Bronchial epithelial cell (primary cell): ENCODE measurements at places on chromosomes 2 and 18.

DNA sequence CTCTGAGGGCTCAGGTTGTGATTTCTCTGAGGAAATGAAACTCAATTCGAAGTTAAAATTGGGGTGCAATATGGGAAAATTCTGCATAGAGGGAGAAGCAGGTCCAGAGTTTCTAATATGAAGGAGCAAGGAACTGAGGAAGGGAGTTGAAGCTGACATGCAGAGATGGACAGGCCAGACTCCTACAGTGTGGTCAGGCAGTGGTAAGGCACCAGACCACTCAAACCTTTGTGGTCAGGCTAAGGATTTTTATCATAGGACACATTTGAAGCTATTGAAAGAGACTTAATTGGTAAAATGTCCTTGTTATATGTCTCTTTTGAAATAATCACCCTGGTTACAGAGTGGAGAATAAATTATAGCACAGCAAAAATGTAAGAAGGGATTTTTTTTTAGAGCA, 1074.8 kb upstream of the CDH2 start:
- no peak for DNase-seq

DNA sequence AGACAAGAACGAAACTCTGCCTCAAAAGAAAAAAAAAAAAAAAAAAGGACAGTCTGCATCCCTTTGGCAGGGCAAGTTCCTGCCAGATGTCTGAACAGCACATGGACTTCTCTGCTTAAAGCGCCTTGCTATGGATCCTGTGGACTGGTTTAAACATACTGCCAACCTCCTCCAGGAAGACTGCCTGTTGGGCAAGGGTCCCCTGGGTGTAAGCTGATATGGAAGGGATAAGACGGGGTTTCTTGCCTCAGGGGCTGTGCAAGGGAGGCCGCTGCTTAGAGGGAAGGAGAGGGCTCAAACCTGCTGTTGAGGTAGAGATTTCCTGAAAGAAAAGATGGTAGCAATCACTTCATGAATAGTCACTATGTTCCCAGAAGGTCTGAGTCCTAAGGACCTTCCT, 22.2 kb downstream of the SKA1 start:
- DNase-seq, result no peak

- no peak for DNase-seq
Observed at GRCh38 chr2:30148850-30149249, 2.0 kb downstream of the YPEL5 start.

DNA sequence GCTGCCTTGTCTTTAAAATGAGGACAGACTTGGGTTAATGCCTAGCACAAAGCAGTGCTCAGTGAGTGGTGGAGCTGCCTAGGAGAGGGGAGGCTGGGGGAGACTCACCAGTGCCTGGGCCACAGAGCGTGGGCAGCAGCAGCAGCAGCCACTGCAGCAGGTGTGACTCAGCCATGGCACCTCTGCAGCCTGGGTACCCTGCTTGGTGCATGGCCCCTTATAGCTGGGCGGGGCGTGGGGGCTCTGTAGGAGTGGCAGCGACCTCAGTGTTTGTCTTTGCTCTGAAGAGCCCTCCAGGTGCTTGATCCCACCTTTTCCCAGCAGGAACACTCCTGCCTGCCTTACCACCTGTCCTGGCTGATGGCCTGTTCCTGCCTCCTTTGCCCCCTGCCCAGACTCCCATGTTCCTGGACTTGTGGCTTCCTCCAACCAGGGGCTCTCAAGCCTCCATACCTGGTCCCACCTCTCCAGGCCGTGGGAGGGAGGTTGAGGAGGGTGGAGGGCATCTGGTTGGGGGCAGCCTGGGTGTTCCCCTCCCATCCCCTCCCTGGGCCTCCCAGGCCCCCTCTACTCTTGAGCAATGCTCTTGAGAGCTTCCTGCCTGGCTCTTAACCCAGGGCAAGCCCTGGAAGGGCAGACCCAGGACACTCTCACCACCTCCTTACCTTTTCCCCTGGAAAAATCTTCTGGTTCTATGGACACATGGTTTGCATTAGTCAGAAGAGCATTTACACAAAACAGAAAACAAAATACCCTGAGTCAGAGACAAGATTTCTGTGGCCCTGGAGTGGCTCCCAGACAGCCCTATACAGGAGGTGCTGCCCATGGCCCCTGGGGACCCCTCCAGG, at the start of gene SFTPB:
Gene SFTPB (minus strand): TSS at position 191 of the 848 bp plus-strand sequence. CDS start 16 bp downstream, at position 175.
- no peak for DNase-seq

DNA sequence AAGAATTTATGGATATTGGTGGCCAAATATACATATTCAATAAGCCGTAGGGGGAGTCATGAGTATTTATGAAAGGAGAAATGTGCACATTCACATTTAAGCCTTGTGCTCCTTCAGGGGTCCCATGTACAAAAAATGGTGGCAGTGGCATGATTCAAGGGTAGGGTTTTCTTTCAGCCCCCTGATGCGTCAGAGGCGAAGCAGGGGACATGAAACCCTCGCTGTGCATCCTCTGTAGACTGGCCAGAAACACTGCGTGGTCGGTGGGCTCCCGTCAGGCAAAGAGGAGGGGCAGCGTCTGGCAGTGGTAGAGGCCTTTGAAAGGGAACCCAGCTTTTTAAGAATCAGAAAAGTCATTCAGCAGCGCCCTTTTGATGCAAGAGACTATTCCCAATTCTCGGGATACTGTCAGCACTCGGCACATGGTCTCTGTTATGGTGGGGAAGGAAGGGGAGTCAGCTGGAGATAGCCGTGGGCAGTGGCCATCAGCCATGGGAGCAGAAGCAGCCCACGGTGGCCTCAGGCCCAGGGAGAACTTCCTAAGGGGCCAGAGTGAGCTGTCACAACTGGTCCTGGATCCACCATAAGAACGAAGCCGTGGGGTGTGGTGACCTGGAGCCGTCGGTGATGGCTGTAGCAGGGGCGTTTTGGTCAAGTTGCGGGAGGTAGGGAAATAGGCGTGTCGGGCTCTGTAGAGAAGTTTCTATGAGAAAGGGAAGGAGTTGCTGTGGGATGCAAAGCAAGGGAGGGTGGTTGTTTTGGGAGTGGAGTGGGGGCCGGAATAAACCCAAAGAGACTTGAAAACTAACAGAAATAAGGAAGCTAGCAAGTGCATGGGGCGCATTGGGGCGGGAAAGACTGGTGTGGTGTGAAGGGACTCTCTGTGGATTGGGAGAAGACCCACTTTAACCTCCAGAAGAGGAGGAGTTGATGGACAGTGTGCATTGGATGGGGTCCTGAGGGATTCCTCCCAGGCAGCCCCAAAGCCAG, 95.6 kb downstream of the SH3BP4 start:
- DNase-seq, result no peak

GRCh38 chr2:109223490-109223889, 94.5 kb downstream of the SH3RF3 start:
- DNase-seq, result no peak

DNA sequence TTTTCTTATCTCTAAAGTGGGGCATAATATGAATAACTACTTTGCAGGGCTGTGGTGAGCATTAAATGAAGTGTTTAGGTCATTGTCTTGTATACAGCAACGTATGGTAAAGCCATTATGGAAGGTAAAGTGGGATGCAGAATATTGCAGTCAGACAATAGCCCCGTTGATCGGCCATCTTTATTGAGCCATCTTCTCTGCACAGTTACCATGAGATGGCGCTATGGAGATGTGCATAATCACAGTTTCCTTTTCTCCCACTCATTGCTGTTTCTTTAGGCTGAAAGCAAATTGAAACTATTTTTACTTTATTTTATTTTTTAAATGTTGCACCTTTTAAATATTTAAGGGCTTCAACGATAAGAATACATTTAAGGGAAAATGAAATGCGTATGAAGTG, 108.9 kb downstream of the THSD7B start:
- no peak for DNase-seq

- DNase-seq, result no peak
Observed at GRCh38 chr2:45237128-45237527, 227.9 kb upstream of the SIX2 start.

DNA sequence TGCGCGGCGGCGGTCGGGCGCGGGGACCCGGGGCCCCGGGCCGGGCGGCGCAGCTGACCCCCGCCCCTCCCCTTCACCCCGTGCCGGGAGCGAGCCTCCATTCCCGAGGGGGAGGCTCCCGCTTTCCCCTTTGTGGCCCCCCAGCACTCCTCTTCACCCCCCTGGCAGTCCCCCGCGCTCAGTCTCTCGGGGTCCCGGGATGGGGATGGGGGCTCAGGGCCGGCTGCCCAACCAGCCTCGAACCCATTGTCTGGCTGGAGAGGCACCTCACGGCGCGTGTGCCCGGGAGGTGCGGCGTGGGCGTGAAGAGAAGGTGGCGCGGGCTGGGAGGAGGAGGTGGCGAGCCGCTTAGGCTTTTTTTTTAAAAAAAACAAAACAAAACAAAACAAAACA, 748 bp downstream of the FMNL2 start:
- no peak for DNase-seq

GRCh38 chr2:177030451-177031105, 182.0 kb upstream of the HNRNPA3 start:
- no peak for DNase-seq
